Activated T-helper 1 cell treated with anti-CD3 and anti-CD28 coated beads, Interleukin-12 subunit alpha, Interleukin-12 subunit beta, Interleukin-2, Interleukin-4 antibody, amounts not matched to agents 30 ng/mL and 10 ng/mL and 1 ng/mL, durations not matched to agents 14 hours and 24 hours and 36 hours (primary cell): ENCODE measurements at places on chromosomes 2 and 18. TPM values are rescaled to one million over a fixed set of nuclear protein-coding genes. Genes with fewer than 3 reads are reported as not detected.

The TUBA4B gene
- total RNA-seq, result not detected in 2 replicates

- no peak for DNase-seq
Observed at GRCh38 chr2:200735061-200735460, 76.6 kb upstream of the BZW1 start.

DNA sequence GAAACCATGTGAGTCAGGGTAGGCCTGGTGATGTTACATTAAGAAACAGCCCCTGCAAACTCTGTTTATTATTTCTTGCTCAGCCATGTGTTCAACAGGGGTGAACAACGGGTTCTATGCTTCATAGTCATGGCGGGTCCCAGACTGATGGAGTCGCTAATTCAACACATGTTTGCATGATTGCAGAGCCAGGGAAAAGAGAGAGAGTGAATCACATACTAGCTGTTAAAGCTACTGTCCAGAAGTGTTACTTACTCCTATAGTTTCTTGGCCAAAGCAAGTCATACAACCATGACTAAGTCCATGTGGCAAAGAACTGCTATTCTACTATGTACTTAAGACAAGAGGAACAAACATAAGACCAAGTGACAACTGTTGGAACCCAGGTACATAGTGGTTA is 241.2 kb upstream of the SKOR2 start:
- DNase-seq, result no peak

DNA sequence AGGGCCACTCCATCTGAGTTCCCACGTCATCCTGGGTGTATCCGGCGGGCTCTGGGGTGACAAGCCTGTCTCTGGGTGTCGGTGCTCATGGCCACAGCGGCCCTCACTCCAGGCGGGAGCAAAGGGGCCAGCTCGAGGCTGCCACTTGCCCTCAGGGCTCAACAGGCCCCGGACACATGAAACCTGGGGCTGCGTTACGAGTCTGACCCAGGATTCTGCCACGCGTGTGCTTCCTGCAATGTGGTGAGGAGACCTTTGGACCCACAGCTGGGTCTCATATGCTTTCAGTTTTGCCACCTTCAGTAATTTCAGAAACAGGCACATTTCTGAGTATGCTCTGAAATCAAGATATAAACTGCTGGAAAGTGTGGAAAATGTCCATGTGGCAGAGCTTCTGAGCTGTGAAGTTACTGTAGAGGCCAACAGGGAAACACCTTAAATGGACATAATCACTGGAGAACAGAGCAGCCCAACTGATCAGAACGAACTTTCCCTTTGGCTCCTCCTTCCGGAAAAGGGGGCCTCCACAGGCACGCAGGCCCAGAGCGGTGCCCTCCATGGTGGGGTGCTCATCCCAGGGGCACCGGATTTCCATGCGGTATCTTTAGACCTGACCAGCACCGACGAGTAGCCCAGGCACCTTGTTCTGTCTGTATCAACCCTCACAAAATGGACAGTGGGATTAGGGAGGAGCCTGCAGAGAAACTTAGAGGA is 14.1 kb downstream of the PER2 start:
- no peak for DNase-seq

DNA sequence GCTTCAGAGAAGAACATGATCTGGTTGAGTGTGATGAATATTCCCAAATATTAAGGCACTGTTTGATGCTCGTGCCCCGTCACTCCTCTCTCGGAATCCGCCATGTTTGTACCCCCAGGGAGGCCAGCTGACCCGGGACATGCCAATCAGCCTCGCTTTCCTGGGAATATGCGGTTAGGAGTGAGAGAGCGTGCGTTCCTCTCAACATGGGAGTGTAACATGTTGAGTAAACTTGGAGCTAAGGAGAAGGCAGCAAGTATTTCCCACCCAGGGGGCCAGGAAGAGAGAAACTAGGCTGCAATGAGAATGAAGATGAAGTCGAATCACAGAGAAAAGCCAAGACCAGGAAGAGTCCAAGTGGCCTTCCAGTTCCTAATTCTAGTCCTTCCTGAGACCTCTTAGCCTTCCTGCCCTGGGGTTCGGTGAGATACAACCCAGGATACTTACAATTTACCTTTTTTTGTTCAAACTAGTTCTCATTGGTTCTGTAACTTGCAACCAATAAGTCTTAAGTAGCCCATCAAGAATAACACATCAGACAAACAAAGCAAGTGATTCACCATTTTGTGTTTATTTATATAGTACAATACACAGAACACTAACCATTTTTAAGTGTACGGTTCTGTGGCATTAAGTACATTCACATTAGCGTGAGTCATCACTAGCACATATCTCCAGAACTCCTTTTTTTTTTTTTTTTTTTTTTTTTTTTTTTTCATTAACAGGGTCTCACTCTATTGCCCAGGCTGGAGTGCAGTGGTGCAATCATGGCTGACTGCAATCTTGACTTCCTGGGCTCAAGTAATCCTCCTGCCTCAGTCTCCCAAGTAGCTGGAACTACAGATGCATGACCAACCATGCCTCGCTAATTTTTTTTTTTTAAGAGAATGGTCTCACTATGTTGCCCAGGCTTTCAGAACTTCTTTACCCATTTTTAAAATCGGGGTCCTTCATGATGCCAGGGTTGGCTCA is 36.4 kb upstream of the SLC1A4 start:
- no peak for DNase-seq

DNA sequence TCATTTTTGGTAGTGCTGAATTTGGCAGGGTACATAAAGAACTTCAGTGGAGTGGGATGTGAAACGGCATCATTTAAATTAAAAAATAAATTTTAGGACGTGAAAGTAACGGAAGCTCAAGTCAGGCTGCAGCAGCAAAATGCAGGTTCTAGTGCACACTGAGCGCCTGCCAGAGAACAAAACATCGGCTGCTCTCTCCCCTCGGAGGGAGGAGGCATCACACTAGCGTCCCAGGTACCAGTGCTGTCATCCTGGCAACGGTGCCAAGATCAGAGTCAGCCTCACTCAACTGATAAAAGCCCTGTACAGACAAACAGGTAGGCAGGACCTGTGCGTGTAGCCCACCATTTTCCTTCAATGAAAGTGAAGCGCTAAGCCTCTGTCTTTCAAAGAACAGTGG is 261.5 kb downstream of the PTGR3 start:
- DNase-seq, result no peak

DNA sequence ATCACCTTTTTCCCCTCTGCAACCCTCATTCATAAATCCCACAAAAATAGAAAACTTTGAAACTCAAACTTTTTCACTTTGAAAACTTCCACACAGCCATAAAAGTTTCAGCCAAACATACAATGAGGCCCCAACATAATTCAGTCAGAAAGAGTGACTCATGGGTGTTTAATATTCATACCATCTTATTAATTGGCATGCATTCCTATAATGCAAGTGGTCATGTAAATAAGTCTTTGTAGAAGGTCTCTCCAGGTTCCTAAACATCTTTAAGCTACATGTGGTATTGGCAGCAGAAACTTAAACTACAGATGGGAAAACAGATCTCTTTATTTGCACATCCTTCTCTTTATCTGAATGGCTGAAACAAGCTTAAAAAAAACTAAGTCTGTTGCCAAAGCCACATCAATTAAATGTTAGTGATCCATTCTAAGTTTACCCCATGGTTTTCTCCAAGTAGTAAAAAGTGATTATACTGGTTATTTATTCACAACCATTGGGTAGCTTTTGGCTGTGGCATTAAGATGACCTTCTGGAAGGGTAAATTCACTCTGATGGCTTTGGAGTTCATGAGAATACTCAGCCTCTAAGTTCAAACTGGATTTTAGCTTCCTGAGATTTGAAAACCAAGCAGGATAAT is 70.2 kb upstream of the LYPD1 start:
- no peak for DNase-seq

DNA sequence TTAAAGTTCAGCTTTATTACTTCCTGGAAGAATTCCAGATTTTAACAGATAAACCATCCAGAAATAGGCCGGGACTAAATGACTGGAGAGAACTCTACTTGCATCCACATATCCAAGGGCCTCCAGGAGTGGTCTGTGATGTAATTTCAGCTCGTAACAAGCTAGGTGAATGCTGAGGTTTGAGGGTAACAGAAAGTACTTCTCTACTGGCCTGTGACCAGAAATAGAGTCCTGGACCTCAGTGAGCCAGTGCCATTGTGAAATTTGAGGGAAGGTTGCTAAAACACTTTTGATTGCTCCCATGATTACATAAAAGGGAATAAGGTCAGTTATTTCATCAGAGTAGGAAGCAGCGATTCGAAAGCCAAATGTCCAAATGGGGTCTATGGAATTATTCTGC is 158.1 kb downstream of the DOCK10 start:
- DNase-seq, result no peak

The ZC3H15 gene
- 107 and 111 TPM in 2 replicates for total RNA-seq

The TIGD1 gene
- 8.4 and 8.9 TPM in 2 replicates for total RNA-seq

DNA sequence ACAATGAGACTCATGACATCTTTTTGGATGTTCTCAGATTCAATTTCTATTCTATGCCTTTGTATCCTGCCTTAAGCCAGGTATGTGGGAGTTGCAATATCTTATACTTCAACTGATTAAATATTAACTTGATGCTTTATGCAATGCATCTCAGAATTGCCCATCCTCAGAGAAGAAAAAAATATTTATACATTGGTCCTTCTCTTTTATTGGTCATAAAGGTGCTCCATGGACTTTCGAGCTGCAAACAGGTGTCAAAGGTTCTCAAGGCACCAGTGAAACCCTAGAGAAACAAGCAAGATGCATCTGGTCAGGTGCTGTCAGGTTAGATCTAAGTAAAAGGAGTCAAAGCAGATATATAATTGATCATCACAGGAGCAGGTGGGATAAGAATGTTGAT is 690.5 kb downstream of the PLCL1 start:
- DNase-seq, result no peak

DNA sequence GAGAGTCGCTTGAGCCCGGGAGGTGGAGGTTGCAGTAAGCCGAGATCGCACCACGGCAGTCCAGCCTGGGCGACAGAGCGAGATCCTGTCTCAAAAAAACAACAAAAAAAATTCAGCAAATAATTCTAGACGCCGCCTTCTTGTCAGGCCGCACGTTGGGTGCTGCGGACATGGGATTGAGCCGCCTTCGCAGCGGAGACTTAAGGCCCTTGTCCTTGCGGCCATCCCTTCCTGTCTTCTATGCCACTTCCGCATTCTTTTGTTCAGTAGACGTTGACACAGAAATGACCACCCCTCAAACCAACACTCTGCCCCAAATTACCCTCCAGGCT is 15.8 kb downstream of the PTPN18 start:
- DNase-seq, result no peak

DNA sequence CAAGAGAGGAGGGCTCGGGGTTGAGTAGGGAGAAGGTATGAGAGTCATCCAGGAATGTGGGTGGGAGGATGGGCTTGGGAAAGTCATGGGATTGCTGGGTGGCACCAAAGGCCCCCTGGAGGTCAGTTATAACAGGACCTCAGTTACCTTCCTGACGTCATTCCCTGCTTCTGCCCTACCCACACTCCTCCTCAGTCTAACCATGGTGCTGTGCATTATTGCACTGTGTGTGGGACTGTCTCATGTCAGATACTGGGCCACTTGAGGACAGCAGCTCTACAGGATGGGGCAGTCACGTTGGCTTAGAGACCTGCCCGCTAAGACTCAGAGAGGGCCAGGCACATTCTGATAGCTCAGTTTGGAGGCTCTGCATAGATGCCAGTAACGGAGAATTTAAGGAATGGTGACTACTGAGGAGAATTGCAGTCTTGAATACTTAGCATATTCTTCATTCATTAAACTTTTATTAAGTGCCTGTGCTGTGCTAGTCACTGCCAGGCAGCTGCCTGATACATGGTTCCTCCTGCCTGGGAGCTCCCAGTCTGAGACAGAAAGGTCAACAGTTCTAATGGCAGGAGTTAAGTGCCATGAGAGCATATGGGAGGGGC is 90.5 kb downstream of the LAMA3 start:
- DNase-seq, result no peak

The CCDC88A gene
- 6.4 and 8.4 TPM in 2 replicates for total RNA-seq

GRCh38 chr2:202135091-202135874 is 62.2 kb downstream of the KIAA2012 start:
- no peak for DNase-seq

DNA sequence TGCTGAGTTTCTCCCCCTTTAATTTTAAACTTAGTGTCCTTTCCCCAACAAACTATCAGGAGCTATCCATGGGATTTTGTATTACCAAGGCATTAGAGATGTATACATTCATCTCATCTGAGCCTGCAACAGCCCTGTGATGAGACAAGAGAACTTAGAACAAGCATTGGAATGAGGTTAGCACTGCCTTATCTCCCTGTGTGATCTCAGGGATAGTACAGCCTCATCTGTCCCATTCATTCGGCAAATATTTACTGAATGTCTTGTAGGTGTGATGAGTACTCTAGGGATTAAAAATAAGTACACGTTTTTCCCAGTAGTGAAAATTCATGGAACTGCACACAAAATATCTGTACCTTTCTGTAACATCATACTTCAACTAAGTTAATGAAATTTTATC is 45.6 kb downstream of the PAIP2B start:
- no peak for DNase-seq

The FTCDNL1 gene
- 1.7 and 2.1 TPM in 2 replicates for total RNA-seq

The GALR1 gene
- not detected in 2 replicates for total RNA-seq

- DNase-seq, result no peak
Observed at GRCh38 chr2:86786001-86786536, 4.6 kb downstream of the CD8A start.

- no peak for DNase-seq
Observed at GRCh38 chr2:204896146-204896545, 350.9 kb downstream of the PARD3B start.

DNA sequence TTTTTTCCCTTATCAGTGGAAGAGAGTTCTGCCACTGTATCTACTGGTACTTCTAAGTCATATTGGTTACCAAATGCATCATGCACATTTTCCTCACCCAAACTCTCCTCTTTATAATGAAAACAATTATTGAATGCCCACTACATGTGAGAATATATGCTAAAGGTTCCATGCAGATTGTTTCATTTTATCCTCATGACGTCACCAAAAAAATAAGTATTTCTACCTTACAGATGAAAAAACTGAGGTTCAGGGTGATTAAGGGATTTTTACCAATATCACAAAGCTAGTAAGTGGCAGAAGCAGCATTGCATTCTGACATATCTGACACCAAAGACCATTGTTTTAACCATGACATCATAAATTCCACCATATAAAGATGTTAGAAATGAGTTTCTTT is 51.9 kb upstream of the ZEB2 start:
- no peak for DNase-seq

- DNase-seq, result no peak
Observed at GRCh38 chr18:43022874-43023273, 92.6 kb downstream of the RIT2 start.
